CD14-positive monocyte (primary cell): ENCODE measurements at places on chromosomes 7 and 10.

DNA sequence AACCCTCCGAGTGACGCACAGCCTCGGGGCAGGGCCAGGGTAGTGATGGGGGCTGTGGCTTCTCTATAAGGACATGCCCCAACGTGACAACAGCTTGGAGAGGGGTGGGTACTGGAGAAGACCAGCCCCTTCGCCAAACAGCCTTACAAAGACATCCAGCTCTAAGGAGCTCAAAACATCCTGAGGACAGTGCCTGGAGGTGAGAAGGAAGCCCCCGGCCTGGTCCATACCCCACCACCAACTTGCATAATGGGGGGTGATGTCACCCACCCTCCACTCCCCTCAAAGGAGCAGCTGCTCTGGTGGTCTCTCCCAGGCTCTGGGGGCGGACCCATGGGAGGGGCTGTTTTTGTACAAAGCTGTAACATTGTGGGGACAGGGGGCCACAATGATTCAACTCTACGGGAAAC, 15.1 kb downstream of the PRSS2 start:
- no peak for DNase-seq

- no peak for DNase-seq
These were observed 10.7 kb downstream of the CBLL1 start for GRCh38 chr7:107754642-107755041.

DNA sequence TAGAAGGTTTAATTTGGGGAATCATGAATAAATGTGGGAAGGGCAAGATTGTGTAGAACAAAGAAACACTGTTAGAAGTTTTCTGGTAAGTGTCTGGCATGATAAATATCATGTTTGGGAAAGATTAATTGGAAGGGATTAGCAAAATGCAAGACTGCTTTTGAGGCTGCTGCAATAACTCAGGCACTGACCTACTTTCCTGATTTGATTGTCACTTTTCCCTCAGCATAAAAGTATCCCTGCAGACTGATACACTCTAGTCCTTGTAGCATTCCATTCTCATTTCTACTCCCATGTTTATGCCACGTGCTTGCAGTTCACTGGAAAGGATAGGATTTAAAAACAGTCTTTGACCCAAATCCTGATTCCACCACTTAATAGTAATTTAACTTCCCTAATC, 303.3 kb upstream of the SEMA3A start:
- DNase-seq: no peak

DNA sequence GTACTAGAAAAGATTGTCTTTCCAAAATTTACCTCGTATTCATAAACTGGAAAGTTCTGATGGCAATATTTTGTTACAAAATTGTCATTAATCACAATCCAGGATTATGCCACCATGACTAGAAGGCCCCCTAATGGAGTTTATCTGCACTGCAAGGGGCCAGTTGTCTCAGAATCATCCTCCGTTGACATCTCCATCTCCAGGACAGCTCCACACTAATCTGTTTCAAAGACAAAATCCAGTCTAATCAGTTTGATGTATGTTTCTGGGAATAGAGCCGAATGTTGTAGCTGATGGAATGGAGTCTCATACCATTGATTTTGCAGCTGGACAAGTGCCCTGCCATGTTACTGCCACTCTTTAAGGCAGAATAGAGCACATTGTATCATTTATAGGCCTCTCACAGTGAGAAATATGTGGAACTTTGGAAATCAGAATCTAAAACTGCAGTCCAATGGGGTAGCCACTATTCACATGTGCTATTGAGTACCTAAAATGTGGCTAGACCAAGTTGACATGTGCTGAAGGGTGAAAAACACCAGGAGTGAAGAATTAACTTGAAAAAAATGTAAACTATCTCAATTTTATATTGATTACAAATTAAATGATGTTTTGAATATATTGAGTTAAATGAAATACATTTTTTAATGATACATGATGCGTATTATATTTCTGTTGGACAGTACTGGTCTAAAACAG, 38.3 kb upstream of the TOMM7 start:
- DNase-seq: no peak

- DNase-seq: no peak
These were observed 65.7 kb upstream of the CARD11 start for GRCh38 chr7:3109311-3109915.

- DNase-seq: no peak
These were observed 61.8 kb downstream of the NEURL1 start for GRCh38 chr10:103555325-103555649.

- DNase-seq: no peak
These were observed 112.3 kb downstream of the HTR7 start for GRCh38 chr10:90745565-90745964.

DNA sequence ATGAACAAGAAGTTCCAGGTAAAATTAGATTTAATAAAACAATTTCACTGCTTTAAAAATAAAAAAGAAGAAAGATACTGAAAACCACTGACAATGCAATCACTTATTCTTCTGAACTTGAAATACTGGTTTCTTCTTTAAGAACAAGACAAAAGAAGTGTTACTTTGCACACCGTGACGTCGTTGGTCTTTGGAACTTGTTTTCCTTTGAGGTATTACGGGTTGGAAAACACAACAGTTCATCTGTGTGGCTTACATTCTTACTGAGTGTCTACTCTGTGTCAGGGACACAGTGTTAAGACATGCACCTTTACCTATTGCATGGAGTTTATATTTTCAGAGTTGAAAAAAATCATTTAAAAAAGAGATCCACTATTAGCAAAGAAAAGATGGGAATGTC, 41.3 kb upstream of the UCN3 start:
- no peak for DNase-seq

DNA sequence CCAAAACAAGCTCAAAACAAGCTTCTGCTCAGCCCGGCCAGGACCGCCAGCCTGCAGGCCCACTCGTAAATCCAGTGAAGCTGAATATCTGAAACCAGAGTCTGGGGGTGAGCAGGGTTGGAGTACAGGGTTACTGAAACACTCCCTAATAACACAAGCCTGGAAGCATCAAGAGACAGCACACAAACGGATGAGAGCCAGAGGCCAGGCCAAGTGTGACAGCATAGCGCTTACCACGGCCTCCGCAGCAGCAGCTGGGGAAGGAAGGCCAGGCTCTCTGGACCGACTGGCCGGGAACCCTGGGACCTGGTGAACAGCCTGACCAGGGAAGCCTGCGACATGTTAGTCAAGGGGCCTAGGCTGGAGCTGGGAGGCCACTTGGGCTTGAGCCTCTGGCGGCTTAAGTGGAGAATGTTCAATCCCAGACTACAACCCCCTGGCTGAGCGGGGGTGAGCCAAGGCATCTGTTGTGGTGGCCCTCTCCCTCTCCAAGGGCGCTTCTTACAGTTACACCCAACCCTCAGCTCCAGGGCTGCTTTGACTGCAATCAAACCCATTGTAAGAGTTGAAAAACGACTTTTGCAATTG, 21.7 kb upstream of the RNF32 start:
- DNase-seq: no peak

DNA sequence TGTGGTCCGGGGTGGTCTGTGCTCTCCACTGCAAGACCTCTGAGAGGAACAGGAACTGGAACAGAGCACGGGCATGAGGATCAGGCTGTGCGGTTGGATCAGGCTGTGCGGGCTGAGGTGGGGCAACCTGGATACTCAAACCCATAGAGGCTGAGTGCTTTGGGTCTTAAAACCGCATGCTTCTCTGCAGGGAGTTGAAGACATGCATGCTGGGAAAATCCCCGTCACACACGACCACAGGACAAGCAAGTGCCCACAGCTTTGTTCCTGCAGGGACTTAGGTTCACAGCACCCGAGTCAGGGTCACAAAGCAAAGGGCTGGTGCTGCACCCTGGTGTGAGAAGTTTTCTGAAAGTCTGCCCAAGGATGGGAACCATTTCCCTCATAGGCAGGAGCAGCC, 221.2 kb downstream of the ZMYND11 start:
- no peak for DNase-seq

- DNase-seq: no peak
These were observed 30.2 kb upstream of the ABI1 start for GRCh38 chr10:26890956-26891355.

- no peak for DNase-seq
These were observed 106.6 kb downstream of the PRKCQ start for GRCh38 chr10:6473430-6473829.

- DNase-seq: peak; percentile 58
These were observed 299.8 kb downstream of the HGF start for GRCh38 chr7:81469869-81470723.

- DNase-seq: no peak
These were observed 19.0 kb upstream of the RET start for GRCh38 chr10:43057831-43058340.

DNA sequence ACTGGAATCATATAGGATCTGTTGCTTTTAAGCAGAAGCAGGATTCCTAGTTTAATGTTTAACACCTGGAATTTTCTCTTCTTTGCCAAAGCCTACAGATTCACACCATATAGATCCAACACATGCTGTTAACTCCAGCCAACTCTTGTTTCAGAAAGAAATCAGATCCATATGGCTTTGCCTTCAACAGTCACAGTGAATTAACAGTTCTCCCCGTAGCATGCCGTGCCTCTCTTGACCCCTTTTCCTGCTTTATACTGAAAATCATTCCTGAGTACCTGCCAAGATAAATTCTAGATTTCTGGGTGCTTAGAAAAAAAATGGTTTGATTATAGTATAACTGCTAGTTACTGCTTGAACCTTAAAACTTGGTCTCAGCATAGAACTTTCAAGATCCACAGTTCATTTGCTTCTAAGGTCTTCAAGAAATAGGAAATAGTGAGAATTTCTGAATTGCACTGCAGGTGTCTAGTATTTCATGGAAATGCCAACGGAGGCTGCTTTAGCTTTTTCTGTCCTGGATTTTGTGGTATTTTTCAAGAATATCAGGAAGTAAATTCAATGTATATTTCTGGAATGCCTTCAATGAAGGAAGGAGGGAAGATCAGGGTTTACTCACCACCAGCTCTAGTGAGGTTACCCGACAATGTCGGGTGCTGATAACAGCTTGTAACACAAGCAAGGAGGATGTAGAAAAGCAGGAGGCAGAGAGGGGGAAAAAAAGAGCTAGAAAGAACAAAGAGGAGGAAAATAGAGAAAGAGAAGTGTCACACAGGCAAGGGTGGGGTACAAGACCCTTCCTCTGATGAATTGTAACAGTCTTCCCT, 6.6 kb downstream of the AASS start:
- no peak for DNase-seq

DNA sequence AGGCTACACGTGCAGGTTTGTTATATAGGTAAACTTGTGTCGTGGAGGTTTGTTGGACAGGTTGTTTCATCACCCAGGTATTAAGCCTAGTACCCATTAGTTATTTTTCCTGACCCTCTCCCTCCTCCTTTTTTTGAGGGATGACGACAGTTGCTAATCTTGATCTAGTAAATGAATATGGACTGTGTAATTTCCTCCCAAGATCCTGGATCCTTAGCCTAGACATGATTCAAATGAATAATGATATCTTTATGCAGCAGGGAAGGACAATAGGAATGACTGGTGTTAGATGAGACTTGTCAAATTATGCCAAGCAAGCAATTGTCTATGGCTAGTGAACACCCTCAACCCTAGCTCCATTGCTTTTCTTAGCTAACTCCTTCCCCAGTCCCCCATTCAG, 156.2 kb downstream of the PLPP4 start:
- no peak for DNase-seq

DNA sequence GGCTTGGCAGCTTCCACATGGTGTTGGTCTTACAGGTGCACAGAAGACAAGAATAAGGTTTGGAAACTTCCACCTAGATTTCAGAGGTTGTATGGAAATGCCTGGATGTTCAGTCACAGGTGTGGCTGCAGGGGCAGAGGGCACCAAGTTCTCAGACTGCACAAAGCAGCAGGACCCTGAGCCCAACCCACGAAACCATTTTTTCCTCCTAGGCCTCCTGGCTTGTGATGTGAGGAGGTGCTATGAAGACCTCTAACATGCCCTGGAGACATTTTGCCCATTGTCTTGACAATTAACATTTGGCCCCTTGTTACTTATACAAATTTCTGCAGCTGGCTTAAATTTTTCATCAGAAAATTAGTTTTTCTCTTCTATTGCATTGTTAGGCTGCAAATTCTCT, 107.7 kb upstream of the DIP2C start:
- DNase-seq: no peak

DNA sequence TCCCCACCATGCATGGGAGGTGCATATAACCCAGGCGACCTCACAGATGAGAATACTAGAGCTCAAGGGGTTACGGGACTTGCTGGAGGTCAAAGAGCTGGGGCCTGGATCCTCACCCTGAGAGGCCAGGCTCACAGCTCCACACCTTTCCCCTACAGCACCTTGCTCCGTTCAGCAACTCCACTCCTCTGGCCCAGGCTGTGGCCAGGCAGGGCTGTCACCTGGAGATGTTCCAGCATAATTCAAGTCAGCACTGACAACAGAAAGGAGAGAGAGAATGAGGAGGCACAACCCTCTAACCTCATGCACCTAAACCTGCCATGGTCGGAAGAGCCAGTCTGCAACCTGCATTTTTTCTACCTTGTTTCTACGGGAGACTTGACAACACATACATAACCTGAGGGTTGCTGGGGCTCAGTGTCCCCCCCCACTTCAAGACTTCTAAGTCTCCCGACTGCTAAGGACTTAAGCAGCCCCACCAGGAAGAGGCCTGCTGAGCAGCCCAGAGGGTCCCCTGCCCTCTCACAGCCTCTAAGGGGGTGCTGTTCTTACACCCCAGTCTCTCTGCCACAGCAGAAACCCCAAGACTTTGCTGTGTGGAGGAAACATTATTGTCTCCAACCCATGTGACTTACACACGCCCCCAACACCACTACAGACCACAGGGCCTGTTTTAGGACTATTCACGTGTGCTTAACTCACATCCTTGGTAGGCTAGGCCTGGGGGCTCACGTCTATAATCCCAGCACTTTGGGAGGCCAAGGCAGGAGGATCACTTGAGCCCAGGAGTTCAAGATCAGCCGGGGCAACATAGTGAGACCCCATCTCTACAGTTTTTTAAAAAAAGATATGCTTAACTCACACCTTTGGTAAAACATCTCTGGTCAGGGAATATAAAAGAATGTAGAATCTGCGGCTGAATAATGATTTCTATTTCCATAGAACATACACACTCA, 175.6 kb downstream of the FAM107B start:
- DNase-seq: no peak

DNA sequence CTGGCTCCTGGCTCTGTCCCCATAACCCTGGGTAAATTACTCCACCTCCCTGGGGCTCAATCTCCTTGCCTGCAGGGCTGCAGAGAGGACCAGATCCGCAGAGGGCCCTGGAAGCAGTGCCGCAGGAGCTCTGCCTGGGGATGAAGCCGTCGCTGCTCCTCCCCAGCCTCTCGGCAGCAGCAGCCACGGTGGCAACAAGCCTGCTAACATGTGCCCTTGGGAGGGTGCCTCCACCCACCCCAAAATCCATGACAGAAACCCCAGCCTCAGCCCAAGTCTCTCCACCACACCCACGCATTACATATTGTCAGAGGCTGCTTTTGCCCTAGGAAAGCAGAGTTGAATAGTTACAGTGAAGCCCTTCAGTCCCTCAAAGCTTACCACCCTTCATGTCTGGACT, 486.4 kb upstream of the FOXK1 start:
- no peak for DNase-seq

DNA sequence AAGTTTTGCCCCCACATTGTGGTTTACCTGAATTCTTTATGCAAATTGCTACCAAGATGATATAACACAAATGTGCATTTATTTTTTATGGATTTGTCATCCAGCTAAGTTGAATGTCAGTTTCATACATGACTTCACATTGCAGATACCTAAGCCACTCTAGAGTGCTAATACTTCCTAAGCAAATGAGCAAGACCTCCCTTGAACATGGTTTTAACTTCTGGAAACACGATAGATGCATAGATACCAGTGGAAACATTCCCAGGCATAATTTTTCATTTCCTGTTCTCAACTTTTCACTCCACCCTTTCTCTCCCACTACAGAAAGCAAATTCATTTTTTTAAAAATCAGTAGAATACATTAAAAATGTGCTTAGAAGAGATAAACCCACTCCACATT, 20.3 kb downstream of the GOT1 start:
- no peak for DNase-seq
